ENCODE measurements at places on chromosomes 12 and 14.

DNA sequence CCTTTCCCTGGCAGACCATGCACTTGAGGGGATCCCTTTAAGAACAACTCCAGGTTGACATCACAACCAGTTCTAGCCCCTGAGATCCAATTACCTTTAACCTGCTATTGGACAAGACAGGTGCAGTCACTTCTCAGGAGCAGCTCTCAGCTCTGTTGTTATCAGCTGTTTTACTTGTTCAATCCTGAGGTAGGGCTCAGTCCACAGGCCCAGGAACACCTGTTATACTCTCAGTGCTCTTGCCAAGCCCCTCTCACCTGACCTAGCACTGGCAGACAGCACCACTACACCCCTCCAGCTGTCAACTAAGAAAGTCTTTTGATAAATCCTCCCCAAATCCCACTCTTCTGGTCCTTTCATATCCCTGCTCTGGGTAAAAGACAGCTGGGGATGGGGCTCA is 163.9 kb upstream of the TMTC2 start:
- no peak for DNase-seq

GRCh38 chr14:67167420-67168109 is 21.7 kb upstream of the GARIN2 start:
- no peak for DNase-seq

DNA sequence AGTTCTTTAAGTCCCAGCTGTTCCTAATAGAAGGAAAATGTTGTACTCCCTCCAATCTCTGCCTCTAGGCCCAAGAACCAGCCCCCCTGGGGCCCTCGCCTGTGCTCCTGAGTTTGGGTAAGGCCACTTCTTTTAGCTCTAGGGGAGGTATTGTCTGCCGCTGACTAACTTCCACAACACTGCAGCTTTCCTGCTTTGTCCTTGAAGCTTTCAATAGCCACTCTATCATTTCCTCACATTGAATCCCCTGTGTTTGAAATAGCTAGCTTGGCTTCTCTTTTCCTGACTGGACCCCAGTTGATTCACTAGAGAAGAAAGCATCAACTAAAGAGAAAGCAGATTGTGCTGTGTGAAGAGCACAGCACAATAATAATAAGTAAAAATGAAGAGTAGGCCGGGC is 28.8 kb downstream of the KRT80 start:
- no peak for DNase-seq

GRCh38 chr12:25829192-25829591 is 129.3 kb upstream of the RASSF8 start:
- DNase-seq, result no peak

- DNase-seq, result no peak
Observed at GRCh38 chr14:103463149-103463548, 59.5 kb downstream of the CKB start.

- DNase-seq, result no peak
Observed at GRCh38 chr14:103628221-103628683, 759 bp upstream of the KLC1 start.

- no peak for DNase-seq
Observed at GRCh38 chr14:102965282-102965681, 42.8 kb downstream of the AMN start.

GRCh38 chr12:104131609-104132008 is 6.4 kb downstream of the NFYB start:
- DNase-seq, result no peak

GRCh38 chr12:83958997-83959396 is 953.6 kb downstream of the SLC6A15 start:
- no peak for DNase-seq

DNA sequence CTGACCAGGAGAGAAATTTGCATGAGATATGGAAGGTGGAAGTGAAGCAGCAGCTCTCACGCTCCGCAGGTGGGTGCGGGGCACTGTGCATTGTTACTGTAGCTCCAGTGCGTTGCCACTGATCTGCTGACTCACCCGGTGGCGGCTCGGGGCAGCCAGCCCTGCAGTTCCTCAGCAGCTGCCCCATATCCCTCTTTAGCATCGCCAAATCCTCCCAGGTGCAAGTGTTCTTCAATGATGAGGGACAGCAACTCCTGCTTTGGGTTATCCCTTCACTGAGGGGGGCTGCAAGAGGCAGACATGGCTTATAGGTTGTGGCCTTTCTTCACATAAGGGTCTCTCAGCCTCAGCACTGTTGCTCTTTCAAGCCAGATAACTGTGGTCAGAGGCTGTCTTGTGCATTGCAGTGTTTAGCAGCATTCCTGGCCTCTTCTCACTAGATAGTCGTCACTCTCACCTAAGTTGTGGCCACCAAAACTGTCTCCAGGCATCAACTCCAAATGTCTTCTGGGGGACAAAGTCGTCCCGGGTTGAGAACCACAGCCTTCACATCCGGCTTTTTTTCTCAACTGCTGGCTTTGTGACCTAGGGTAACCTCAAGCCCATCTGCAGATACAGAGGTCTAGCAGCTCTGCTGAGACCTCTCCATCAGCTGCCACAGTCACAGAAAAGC is 180.8 kb downstream of the EFCAB11 start:
- no peak for DNase-seq

GRCh38 chr14:101351769-101352168 is 209.5 kb upstream of the DIO3 start:
- DNase-seq, result no peak

DNA sequence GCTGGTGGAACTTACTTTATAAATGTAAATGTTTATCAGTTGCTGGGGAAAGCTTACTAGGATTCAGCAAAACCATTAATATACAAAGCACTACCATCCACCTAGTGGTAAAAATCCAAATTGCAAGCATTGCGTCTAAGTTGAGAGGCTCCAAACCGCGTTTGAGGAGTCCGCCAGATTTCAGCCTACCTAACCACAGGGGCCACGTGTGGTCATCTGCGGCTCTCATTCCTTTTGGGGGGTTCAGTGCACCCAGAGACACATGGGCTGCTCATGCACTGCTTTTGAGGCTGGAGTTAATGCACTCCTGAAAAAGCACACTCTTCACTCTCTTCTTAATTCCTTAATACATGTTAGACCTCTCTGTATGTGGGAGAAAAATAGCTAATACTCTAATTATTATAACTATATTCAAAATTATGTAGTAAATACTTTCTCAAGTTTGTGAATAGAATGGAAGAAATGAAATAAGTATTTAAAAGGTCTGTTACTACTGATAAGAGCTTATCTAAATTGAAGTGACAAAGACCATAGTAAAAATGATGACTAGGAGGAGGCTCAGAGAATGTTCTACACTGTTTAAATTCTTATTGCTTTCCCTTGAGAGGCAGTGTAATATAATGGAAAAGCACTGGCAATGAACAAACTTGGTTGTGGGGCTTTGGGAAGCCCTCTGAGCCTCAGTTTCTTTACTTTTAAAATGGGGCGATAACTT is 41.4 kb upstream of the MANSC4 start:
- DNase-seq, result no peak

GRCh38 chr14:78725086-78725485 is 554.9 kb downstream of the NRXN3 start:
- peak; percentile 9 for DNase-seq

DNA sequence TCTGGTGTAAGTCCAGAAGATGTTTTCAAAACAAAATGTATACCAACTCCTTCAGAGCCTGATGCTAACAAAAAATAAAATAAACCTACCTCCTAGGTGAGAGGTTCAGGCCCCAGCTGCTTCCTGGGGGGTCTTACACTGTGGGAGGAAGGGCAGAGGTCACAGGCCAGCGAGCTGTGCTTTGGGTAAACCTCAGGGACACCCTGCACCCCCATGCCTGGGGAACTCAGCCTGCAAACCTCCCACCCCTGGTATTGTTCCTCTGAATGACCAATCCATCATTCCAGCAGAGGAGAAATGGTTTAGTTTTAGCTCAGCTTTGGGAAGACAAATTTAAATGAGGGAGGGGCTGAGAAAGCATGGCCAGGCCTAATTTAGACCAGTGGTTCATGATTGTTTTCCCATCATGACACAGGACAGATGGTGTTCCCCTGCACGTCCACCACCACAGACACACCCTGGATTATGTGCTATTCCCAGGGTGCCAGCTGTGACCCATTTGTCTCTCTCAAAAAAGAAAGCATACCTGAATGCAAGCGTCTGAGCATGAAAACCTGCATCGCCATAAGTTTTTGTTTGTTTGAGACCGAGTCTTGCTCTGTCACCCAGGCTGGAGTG is 14.5 kb upstream of the TFCP2 start:
- no peak for DNase-seq

DNA sequence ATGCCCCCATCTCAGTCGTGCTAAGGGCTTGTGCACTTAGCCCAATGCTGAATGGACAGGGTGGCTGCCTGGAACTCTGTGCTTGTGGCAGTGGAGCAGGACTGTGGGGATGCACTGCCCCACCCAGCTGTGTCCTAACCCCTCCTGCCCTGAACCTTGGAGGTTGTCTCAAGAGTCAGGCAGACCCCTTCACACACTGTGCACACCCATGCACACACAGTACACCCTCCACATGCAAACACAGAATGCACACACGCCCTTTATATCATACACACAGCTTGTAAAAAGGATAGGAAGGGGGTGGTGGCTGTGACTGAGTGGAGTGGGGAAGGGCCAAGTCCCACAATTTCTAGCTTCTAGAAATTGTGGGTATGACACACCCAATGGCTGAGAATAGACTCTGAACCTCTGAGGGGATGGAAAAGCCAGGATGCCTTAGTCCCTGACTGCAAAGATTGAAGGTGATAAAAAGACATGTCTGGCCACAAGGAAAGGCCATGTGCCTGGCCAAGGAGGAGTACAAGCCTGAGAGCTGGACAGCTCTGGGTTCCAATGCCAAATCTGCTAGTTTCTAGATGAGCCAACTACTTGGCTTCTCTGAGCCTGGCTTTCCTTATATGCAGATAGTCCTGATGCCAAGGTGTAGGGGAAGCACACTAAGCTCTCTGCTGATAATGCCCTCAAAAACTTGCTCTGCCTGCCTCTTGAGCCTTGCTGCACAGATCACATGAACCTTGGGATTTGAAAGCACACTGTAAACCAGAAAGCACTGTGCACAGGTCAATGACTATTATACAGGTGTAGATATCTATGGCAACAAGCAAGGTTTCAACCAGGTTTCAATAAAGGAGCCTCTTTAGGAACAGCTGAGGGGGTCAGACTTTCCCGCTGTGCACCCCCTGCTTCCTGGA is 8.4 kb downstream of the KRT8 start:
- no peak for DNase-seq

- DNase-seq, result no peak
Observed at GRCh38 chr14:50008974-50009373, 107.4 kb downstream of the VCPKMT start.

DNA sequence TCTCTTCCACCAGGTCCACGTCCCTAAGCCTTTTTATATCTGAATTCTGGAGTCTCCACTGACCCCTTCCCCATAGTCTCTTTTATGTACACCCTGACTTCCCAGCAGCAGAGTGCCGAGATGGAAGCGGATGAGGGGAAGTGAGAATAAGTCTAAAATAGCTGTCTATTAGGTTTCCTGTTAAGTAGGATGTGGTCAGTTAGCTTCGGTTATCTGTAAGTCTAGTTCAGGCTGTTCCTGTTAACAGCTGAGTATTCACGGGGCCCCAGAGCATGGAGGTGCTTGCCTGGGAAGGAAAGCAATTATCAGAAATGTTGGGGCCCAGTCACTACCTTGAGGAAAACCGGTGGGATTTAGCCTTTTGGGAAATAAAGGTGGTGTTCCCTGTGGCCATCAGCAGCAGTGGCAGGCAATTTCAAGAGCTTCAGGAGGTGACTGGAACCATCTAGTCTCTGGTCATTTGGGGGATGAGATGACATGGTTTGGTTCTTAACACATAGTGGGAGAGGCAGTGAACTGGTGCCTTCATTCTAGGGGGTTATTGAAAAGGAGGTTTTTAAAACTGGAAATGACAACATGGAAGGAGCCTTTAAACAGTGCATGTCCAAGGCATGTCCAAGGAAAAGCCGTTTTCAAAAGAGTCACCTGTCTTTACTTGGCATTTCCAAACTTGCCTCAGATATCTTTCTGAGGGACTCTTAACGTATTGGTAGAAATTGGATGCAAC is 21.8 kb downstream of the CHST11 start:
- no peak for DNase-seq

- DNase-seq, result no peak
Observed at GRCh38 chr12:131493068-131493826, 217.6 kb upstream of the SFSWAP start.

GRCh38 chr14:24761141-24761540 is 127.2 kb upstream of the GZMB start:
- DNase-seq, result no peak

DNA sequence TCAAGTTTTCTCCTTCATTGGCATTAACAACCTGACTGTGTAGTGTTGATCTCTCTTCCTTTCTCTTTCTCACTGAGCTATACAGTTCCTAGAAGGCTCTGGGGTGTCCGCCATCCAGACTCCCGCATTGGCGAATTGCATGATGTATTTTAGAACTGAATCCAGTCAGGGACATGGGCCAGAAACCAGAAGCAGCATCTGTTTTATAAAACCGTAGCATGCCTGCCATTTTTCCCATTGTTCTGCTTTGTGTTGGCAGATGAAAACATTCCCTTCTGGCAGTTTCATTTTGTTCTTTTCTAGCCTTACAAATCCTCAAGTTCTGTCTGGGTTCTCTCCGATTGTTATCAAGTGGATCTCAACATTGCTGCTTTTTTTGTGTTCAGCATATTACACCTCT is 268.3 kb upstream of the SEL1L start:
- no peak for DNase-seq

DNA sequence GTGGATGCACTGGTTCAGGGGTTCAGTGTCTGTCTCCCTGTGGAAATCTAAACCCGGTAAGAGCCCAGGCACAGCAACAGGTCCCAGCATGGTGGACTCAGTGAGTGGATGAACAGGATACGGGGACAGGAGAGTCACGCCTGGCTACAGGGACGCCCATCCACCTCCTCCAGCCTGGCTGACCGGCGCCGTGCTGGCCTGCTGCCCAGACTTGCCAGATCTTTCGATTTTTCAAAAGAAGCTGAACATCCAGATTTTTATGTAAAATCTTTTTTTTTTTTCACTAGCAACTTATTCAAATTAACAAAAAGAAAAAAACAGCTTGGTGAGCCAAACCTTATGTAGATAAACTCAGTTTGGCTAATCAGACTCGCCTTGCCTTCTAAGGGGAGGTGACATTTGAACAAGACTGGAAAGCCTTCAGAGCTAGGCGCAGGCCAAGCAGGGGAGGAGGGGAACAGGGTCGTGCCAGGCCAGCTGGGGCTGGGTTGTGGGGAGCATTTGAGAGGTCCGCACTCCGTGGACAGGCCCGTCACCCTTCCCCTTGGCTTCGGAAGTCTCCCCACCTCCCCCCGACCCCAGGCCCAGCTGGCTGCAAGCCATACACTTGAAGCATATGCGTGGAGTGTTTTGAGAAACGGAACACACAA is 87.8 kb upstream of the NCOR2 start:
- no peak for DNase-seq

DNA sequence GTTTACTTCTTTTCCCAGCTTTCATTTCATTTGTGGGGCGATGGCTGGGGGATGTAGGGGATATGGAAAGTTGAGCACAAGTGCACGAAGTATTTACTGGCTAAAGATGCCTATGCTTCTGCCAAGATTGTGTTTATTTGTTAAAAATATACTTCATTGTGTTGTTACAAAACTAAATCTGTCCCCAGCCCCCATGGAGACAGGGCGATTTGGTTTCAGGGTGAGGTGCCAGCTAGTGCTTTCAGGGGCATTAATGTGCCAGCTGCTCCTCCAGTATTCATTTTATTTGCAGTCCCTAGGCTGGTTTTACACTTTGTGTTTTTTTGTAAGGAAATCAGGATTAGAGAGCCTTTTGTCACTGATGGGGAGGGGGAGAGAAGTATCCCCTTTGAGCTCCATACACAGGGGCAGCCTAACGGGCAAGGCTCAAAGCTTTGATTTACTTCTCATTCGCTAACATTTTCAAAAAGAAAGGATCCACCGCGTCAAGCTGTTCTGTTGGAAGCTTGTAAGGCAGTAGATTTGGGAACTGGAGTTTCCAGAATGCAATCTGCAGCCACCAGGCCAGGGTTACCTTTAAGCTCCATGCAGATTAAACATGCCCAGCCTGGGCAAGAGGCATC is 198.7 kb upstream of the PLEKHG7 start:
- no peak for DNase-seq
